Natural killer cell treated with Interleukin-12 subunit alpha and Interleukin-12 subunit beta and Interleukin-15 and Interleukin-18, amount 100 ng/mL, for 72 hours (primary cell): ENCODE measurements at places on chromosomes 2 and 18.

GRCh38 chr2:134073023-134073422, 180.8 kb upstream of the MGAT5 start:
- no peaks in the 10 kb centered on the region for H3K4me1 ChIP-seq
- H3K27ac ChIP-seq, result no peak overlapping the region
- H3K36me3 ChIP-seq, result no peaks in the 10 kb centered on the region
- DNase-seq, result no peak
- H3K4me3 ChIP-seq, result no peak overlapping the region

DNA sequence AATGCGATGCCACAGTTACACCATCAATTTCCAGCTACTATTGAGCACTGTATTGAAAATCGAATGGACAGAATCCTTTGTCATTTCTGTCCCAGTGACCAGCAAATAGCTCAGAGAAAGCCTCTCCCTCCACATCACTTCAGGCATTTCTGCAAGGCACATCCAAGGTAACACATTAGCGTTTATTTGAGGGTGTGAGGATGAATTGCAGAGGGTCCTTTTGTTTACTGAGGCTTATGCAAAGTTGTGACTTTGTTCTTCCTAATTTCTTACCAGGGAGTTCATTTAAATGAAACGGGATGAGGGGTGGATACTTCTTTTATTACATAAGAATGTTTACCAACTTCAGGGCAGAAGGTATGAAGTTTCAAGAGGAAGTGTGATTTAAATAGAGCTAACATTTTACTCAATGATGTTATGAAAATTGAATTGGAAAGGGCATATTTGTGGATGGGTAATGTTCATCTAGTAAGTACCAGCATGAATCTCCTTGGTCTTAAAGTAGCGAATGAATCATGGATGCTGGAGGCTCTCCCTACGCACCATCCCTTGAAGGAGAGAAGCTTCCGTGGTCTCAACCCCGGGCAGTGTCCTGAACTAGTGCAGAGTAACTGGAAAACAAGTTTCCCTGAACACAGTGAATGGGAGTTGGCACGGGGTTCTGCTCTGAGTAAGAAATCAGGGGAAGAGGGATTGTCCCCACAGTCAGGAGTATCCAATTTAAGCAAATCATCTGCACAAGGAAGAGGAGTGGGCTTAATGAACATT, 756.5 kb downstream of the GALR1 start:
- H3K4me1 ChIP-seq, result no peaks in the 10 kb centered on the region
- no peak overlapping the region for H3K4me3 ChIP-seq
- H3K27ac ChIP-seq, result no peak overlapping the region
- no peak for DNase-seq

- H3K4me1 ChIP-seq, result no peaks in the 10 kb centered on the region
- no peak overlapping the region for H3K27ac ChIP-seq
- H3K4me3 ChIP-seq, result no peak overlapping the region
- H3K27me3 ChIP-seq, result no peaks in the 10 kb centered on the region
Observed at GRCh38 chr2:53622141-53622540, 145.5 kb upstream of the CHAC2 start.

DNA sequence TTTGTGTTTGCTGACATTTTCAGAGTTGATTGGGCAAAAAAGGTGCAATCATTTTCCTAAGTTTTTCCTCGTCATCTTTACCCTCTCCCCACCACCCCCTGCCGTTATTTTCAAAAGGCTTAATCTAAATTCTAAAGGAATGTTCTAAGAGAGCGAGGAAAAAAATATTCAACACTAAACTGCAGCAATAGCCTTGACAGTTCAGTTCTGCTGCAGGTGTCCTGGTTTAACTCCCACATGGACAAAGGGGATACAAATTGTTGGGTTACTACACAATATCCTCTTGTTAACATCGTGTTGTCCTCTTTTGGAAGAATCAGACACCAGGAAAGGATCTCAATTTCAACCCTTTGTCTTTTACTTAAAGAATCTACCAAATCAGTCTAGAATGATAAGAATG, 696.5 kb downstream of the NRXN1 start:
- no peaks in the 10 kb centered on the region for H3K36me3 ChIP-seq
- H3K4me1 ChIP-seq, result no peaks in the 10 kb centered on the region
- H3K27me3 ChIP-seq, result no peaks in the 10 kb centered on the region
- H3K4me3 ChIP-seq, result no peak overlapping the region

DNA sequence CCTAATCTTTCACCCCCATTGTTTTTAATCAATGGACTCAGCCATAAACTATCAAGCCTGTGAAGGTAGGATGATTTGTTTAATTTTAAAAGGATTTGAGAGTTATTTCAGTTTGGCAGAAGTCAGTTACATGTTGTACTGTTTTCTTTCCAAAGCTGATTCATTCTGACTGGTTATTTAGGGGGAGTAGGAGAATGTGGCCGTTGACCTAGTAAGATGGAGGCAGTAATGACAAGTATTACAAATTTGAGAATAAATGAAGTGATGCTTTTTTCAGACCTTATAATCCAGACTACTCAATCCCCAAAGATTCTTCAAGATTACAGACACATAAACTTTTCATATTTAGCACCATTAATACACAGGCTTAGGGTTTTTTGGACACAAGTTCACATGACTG, 4.3 kb downstream of the EPHA4 start:
- peaks cover 22% of the 10 kb centered on the region for H3K4me1 ChIP-seq
- peaks cover 40% of the 10 kb centered on the region for H3K27me3 ChIP-seq
- H3K36me3 ChIP-seq, result peaks cover 5% of the 10 kb centered on the region
- no peak overlapping the region for H3K27ac ChIP-seq

- H3K27me3 ChIP-seq, result peaks cover 18% of the 10 kb centered on the region
- no peak overlapping the region for H3K4me3 ChIP-seq
- no peak overlapping the region for H3K27ac ChIP-seq
- DNase-seq, result no peak
- H3K4me1 ChIP-seq, result no peaks in the 10 kb centered on the region
Observed at GRCh38 chr2:23268467-23269263, 116.3 kb upstream of the KLHL29 start.
